Erythroblast (primary cell): ENCODE measurements at places on chromosomes 13 and 19.

DNA sequence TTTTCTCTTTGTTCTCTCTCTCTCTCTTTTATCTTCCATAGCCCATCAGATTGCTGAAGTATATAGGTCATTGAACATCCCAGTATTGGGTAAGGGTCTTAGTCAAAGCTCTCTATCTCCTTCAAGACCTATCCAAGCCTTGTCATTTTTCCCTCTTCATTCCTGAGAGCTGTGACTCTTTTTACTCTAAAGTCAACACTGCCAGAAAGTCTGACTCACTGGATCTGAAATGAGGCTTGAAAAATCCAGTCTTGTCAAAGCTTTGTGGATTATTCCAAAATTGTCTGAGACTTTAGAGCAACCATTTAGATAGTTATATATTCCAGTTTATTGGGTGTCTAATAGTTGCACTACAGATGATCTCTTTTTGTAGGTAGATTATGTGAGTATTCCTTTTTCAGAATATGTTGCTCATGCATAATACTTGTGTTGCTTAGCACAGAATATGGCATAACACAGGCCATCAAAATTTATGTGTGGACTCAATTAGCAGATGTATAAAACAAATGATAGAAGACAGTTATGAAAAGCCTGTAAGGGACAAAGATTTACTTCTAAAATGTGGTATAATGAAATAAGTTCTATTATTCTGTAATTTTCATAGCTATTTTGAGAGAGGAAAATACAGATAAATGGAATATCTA lies 389.3 kb upstream of the PCDH9 start:
- DNase-seq, result no peak

- DNase-seq, result no peak
These were observed 2.8 kb upstream of the ERFL start for GRCh38 chr19:41930926-41931592.

DNA sequence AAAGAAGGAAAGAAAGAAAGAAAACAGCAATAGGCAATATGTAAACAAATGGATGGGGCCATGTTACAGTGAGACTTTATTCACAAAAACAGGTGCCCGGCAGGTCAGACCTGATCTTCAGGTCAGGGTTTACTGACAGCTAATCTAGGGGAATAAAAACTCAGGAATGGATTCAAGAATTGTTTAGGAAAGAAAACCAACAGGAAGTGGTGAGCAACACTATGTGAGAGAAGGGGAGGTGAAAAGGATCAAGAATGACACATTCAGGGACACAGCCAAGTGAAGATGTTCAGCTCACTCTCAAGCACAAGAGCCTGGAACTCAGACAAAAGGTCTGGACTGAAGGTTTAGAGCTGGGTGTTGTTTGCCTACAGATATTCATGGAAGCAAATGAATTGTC lies 244.5 kb downstream of the EFNB2 start:
- no peak for DNase-seq

GRCh38 chr19:5052515-5052914 lies 83.6 kb downstream of the KDM4B start:
- DNase-seq, result no peak

DNA sequence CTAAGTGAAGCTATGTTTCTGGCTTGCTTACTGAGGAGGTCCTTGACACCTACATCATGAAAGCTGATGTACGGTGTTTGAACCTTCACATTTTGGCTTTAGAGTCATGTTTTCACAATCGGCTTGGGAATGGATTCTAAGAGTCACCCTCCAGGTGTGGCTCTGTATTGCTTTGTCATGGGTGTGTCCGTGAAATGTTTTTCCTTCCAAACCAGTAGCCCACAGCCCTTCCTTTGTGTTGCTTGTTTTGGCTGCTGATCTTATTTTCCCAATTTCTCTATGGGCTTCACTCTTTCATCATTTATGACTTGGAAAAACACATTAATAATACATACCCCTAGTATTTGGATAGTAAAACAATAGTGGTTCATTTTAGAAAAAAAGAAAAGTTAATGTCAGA lies 240.6 kb downstream of the GGACT start:
- no peak for DNase-seq
